ENCODE measurements at places on chromosomes 13 and 19. TPM values are rescaled to one million over a fixed set of nuclear protein-coding genes. Genes with fewer than 3 reads are reported as not detected.

PCSK4 gene
- 0.89 TPM for total RNA-seq

DNA sequence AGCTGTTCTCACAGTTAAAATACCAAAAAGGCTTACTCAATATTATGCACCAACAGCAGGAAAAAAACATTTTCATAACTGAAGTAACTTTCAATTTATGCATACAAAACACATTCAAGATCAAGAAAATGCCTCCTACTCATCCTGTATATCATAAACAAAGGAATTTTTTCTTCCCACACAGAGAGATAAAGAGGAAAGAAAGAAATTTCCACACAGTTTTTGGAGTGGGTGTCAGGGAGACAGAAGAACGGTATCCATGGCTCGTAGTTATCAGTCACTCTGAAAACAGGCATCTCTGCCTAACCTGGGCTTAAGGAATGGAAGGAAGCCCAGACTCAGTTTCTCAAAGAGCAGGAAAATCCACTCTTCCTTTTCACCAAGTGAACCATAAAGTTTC is 92.4 kb upstream of the SIAH3 start:
- DNase-seq: no peak

DNA sequence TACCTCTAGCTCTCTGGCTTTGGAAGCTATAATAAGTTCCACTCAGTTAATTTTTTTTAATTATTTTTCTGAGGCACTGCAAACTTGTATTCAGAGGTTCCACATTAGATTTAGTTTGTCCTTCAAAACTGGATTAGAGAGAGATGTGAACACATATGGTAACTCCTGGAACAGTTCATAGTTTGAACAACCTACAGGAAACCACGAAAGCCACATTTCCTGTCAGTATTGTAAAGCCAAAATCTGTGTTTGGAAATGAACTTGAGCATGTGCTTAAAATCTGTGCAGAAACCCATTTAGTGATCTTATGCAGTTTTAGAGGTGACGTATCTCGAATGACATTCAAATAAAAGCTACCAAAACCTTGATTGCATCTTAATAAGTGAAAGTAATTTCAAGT is 1952.0 kb downstream of the OLFM4 start:
- no peak for DNase-seq

DNA sequence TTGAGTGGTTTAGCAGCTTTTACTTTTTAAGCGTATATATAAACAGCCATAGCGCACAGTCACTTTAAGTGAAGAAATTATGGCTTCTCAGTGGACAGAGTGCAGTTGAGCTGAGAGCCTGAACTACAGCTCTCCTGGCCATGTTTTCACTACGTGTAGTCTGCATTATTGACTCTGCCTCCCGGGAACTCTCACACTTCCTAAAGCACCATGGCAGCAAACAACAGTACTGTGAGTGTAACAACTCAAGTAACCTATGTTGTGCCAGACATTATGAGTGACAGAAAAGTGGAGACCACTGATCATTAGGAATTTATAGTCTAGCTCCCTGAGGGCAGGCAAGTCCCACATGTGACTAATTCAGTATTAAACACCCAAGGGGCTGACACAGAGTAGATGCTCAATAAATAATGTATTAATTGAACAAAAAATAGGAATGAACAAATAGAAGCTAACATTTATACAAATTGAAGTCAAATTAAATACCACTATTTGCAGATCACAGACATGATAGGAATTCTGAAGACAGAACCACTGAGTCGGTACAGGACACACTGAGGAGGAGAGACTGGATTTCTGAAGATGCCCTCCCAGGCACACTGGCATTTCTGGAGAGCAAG is 19.7 kb downstream of the EFNB2 start:
- DNase-seq: no peak

SLC17A7 gene
- 1.8 TPM for total RNA-seq

- DNase-seq: no peak
Measured at GRCh38 chr19:17488593-17489391, 18.5 kb downstream of the SLC27A1 start.

GRCh38 chr19:41133260-41133659 is 19.0 kb downstream of the CYP2F1 start:
- DNase-seq: no peak

DNA sequence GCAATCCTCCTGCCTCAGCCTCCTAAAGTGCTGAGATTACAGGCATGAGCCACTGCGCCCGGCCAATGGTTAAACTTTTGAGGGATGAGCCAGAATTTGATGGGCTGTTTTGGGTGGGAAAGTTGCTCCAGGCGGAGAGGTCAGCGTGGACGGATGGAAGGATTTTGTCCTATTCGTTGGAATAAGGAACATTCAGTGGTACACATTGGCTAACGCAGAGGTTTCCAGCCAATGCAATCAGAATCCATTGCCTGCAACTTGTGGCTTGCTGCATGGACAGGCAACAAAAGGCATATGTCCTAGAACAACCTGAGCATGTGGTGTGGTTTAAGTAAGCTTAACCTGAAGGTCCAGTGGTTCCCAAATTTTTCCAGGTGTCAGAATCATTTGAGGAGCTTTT is 35.5 kb upstream of the C1QTNF9 start:
- DNase-seq: no peak

PRX gene
- 3.5 TPM for total RNA-seq

All from Right ventricle myocardium inferior (tissue), 1 donor.